ENCODE measurements at places on chromosomes 7 and 10. TPM values are rescaled to one million over a fixed set of nuclear protein-coding genes. Genes with fewer than 3 reads are reported as not detected.

Gene ITPRID1
- not detected for total RNA-seq

Gene GJD4
- 0.07 TPM for total RNA-seq

Gene SPDYE9
- total RNA-seq = not detected

Gene TFAM
- 44.1 TPM for total RNA-seq

Data from nasal cavity respiratory epithelium epithelial cell of viscerocranial mucosa (primary cell).